ENCODE measurements at places on chromosomes 1 and 21.
A peak's percentile ranks its signal among the peaks of the same experiment; 100 is the strongest.

- DNase-seq = no peak
Observed at GRCh38 chr21:21612466-21612865, 614.3 kb downstream of the NCAM2 start.

DNA sequence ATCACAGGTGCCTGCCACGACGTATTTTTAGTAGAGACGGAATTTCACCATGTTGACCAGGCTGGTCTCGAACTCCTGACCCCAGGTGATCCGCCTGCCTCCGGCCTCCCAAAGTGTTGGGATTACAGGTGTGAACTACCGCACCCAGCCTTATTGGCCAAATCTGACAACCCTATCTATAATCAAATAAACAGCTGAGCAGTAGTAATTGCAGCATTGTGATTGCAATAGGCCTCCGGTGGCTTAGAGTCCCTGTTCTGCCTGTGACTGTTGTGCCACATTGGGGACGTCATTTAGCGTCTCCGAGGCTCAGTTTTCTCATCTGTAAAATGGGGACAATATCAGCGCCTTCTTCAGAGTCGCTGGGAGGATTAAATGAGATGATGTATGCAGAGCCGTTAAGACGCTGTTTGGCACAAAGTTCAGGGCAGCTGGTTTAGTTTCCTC, 569 bp upstream of the CAPN2 start:
- DNase-seq = no peak

DNA sequence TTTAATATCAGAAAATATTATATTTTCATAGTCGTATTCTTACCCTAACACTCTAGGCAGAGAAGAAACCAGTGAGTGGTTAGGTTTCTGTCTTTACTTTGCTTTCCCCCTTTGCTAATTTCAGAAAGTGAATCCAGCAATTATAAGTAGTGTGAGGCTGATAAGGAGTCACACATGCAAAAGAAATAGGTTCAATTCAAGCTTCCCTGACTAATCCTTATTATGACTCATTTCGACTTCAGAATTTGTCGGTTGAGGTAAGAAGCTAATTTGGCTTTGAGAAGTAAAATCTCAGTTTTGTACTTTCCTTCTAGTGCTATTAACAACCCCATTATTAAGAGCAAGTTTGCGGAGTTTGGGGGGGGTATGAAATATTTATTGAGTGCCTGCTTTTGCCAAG, 22.4 kb downstream of the ESRRG start:
- no peak for DNase-seq

DNA sequence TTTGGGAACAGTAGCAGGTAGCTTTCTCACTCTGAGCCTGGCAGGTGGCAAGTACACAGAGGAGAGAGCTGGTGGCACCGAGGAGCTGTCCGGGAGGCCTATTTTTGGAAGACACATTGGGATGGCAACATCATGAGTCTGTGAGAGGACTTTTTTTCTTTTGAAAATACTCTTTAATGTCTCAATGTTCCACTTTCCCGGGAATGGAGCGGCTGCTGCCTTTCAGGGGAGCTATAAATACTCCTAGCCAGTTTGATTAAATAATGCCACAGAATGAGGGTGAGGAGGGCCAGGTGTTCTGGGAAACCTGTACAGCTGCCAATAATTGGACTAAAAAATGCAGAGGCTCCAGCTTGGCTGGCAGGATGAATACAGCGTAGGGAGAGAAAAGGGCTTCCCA, 93.3 kb upstream of the COG2 start:
- DNase-seq = no peak

GRCh38 chr1:3423245-3423829, 31.1 kb upstream of the ARHGEF16 start:
- DNase-seq = no peak

DNA sequence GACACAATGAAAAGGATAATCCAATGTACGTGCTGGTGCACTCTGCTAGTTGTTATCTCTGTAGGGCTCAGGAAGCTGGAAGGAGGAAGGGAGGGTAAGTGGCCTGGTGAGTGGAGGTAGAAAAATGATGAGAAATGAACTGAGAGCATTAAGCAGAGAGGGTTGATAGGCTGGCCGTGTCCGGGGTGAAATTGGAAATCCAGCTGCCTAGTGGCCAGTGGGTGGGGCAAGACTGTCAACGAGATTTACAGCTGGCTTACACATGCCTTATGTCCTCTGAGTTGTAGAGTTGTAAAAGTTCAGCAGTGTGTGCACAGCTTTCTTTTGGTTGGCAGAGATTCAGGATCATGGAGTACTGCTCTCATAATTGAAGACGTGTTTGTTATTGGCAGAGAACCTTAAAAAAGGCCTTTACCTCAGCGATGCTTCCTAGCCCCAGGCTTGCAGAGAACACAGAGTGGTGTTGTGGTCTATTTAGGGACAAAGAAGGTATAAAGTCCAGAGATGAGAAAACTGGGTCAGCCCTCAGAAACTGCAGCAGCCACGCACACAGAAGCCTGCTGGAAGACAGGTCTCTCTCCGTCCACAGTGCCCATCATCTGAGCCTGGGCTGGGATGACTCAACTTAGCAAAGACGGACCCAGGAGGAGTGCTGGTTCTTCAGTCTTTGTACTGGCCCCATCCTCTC, 132.4 kb downstream of the EDEM3 start:
- no peak for DNase-seq

DNA sequence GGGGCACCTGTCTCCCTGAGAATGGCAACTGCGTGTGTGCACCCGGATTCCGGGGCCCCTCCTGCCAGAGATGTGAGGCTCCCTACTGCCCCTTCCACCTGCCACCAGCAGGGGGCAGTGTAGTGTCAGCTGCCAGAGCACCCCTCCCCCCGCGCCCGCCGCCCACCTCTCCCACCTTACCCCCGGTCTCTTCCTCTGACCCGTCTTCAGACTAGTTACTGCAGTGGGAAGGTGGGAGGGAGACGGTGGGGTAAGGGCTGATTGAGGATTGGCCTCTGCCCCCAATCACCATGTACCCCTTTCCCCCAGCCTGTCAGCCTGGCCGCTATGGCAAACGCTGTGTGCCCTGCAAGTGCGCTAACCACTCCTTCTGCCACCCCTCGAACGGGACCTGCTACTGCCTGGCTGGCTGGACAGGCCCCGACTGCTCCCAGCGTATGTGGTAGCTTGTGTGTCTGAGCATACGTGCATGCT, 10.1 kb upstream of the LRRC71 start:
- DNase-seq = peak; percentile 81

DNA sequence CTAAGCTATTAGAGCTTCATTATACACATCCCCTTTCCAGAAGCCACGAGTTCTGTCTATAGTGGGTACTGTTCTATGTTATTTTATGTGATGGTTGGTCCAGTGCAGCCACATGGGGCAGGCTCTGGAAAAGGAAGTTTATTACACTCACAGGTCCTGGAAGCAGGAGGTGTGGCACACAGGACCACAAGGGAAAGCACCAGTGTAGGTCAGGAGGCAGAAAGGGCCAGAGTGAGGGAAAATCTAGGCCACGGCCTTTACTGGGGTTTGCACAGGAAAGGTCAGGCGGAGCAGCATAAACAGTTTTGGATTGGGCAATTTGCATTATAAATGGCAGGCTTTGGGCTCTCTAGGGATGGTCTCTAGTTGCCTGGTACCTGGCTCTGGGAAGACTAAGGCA, 21.8 kb upstream of the CNIH3 start:
- no peak for DNase-seq

GRCh38 chr1:156436141-156437036, 64.2 kb downstream of the MEF2D start:
- no peak for DNase-seq

DNA sequence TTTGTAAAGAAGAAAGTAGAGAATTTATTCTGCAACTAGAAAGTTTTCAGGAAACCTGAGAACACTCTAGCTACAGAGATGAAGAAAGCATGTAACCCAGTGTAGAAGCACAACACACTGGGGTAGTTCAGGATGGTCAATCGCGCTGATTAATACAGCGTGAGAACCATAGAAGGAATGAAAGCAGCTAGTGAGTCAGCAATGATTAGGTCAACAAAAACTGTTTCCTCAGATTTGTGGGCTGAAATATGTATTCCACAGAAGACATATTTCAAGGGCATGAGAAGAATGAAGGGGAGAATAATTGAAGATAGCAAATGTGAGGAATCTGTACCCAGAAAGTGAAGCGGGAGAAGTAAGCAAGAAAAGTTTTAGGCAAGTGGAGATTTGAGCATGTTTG, 97.8 kb upstream of the ADGRL2 start:
- DNase-seq = no peak

GRCh38 chr1:67078291-67078690, 24.3 kb upstream of the SLC35D1 start:
- DNase-seq = no peak

DNA sequence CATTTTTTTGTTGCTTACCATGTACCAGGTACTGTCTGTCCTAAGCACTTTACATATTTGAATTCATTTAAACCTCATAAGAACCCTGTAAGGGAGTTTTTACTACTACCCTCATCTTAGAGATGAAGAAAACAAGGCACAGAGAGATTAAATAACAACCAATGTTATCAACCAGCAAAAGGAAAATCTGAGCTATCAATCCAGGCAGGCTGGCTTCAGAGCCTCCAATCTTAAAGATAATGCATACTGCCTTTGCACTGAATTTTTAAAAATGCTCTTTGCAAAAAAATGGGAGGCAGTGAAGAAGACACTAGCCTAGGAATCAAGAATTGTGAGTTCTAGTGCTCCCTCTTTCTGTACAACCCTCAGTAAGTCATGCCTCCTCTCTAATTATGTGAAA, 18.7 kb downstream of the NDC1 start:
- no peak for DNase-seq

- no peak for DNase-seq
Observed at GRCh38 chr1:15680561-15681348, 3.4 kb upstream of the PLEKHM2 start.

- DNase-seq = no peak
Observed at GRCh38 chr21:45184869-45185268, 102.8 kb downstream of the POFUT2 start.

DNA sequence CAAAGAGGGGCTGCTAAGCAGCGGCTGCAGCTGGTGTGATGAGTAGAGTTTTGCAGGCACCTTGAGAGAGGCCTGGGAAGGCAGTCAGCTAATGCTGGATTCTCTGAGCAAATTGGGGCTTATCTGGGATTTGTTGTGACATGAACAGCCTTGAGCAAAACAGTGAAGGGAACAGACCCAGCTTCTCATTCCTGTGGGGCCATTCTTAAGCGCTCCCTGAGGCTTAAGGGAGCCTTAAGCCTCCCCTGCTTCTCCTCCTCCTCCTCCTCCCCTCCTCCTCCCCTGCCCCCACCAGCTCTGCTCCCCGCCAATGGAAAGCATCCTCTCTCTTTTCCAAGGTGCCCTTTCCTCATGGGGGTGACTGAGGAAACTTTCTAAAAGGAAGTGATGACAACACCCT, 21.3 kb downstream of the HMGCS2 start:
- DNase-seq = no peak

DNA sequence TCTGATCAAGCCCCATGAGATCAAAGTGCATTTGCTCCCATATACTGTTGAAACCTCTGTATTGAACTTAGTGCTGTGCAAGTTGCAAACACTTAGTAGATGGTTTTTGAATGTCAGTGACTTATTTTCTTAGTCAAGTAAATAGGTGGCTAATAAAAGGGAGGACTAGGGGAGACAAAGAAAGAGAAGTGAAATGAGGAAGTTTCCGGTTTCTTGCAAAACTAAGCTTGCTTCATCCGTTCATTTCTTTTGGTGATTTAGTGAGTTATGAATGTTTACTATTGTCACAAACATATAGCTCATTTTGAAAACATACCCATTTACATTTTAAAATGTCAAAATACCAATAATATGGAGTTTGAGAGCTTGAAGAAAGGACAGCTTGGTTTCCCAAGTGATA, 23.0 kb downstream of the ADAMTS5 start:
- DNase-seq = no peak

GRCh38 chr1:60280819-60281218, 207.2 kb upstream of the C1orf87 start:
- DNase-seq = no peak

DNA sequence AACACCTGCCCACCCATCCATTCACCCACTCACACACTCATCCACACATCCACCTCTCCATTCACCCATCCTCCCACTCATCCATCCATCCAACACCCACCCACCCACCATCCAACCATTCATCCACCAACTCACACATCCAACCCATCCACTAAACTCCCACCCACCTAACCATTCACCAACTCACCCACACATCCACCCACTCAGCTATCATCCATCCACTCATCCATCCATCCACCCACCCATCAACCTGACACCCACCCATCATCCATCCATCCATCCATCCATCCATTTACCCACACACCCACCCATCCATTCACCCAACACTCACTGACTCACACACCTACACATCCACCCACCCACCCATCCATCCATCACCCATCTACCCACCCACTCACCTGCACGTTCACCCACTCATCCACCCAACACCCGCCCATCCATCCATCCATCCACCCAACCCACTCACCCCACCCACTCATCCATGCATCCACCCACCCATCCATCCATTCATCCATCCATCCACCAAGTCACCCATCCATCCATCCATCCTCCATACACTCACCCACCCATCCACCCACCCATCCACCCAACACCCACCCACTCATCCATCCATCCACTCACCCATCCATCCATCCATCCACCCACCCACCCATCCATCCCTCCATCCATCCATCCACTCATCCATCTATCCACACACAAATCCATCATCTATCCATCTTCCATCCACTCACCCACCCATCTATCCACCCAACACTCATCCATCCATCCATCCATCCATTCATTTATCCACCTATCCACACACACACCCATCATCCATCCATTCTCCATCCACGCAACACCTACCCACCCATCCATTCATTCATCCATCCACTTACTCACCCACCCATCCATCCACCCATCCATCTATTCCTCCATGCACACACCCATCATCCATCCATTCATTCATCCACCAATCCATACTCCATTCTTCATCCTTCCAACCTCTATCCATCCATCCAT, 17.4 kb upstream of the PRDM16 start:
- no peak for DNase-seq

DNA sequence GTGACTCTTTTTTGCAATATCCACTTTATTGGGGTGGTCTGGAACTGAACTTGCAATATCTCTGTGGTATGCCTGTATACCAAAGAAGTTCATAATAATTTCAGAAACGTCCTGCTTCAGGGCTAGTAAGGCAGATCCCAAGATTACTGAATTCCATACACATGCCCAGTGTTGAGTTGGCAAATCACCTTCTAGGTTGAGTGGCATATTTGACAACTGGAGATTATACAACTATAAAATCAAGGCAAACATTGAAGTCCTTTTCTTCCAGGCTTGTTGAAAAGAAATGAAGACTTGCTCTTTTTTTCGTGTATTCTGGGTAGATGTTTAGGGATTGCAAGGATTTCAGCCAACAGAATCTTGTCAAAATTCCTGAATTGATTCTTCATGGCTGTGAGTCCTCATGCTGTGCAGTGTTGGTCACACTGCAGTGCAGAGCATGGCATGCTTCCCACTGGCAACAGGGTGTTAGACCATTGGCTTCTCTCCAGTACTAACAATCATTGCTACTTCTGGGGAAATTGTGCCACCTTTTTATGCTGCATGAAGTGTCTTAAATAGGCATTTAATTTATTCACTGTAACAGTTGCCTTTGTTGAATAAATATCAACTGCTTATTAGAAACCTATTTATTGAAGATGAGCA, 367.1 kb upstream of the ADGRL4 start:
- DNase-seq = no peak

- DNase-seq = no peak
Observed at GRCh38 chr1:37404711-37405110, 69.7 kb upstream of the ZC3H12A start.
